NCI-H226 (cell line): ENCODE measurements at places on chromosomes 1 and 21.

DNA sequence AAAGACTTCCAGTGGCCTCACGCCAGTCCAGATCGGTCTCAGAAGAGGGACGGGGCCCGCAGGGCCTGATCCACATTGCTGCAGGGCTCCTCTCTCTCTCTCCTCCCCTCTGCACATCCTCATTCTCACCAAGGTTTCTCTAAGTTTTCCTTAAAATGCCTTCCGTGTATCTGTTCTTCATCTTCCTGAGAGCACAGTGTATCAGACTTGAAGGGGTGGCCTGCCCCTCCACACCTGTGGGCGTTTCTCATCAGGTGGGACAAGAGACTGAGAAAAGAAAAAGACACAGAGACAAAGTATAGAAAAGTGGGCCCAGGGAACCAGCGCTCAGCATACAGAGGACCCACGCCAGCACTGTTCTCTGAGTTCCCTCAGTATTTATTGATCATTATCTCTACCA, 66.4 kb downstream of the PRKAB2 start:
- no peak for DNase-seq

DNA sequence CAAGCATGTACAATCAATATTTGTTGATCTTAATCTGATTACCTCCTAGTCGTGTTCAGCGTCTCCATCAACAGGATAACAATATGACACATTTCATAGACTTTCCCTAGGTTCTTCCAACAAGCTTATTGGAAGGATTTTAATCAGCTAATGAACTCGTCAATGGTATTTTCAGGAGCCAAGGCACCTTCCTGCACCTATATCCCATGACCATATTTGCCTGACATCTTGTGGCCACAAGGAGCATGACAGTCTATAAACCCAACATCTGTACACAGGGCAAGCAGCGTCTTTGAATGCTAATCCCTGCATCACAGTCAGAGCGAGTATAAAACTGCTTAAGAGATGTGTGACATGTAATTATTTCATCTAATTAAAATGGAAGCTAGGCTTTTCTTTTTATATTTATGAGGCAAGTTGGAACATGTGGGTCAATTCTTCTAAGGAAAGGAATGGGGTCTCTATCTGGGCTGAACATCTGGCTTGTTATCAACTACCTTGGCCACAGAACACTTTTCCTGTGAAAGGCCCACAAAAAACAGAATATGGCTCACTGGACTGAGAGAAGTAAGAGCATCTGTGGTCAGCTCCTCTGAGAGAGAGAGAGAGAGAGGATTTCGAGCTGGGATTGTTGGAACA, 388.8 kb downstream of the NTNG1 start:
- DNase-seq: peak; percentile 12

GRCh38 chr1:233972951-233973635, 68.6 kb downstream of the SLC35F3 start:
- no peak for DNase-seq

DNA sequence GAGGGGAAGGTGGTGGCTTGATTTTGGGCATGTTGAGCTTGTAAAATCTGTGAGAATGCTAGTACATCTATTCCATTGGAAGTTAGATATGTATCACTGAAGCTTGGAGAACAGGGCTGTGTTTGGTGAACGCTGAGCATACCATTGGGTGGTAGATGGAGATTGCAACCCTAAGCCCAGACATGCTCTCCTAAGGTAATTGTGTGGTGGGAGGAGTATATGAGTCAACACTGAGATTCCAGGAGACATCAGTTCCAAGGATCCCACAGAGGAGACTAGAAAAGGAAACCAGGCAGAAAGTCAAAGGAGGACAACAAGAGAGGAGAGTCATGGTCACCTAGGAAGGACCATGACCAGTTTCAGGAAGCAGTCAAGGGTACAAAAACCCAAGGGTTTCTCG, 60.4 kb downstream of the KIF21B start:
- DNase-seq: peak; percentile 42

DNA sequence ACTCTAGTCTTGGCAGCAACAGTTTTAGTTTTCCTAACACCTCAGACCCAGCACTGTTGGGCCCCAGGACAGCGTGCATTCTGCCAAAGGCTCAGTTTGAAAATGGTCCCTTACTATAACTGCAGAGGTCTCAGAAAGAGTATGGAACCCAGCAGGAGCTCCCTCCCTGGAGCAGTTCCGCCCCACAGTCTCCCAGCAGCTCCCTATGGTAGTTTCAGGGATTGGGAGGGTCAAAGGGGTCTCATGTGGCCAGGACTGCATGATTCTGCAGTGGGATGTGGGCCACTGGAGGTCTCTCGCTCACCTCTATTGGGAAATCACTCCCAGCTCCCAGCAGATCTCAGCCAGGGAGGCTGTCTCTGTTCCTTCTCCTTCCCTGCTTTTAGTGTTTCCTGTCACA, 12.3 kb downstream of the LY9 start:
- DNase-seq: no peak

DNA sequence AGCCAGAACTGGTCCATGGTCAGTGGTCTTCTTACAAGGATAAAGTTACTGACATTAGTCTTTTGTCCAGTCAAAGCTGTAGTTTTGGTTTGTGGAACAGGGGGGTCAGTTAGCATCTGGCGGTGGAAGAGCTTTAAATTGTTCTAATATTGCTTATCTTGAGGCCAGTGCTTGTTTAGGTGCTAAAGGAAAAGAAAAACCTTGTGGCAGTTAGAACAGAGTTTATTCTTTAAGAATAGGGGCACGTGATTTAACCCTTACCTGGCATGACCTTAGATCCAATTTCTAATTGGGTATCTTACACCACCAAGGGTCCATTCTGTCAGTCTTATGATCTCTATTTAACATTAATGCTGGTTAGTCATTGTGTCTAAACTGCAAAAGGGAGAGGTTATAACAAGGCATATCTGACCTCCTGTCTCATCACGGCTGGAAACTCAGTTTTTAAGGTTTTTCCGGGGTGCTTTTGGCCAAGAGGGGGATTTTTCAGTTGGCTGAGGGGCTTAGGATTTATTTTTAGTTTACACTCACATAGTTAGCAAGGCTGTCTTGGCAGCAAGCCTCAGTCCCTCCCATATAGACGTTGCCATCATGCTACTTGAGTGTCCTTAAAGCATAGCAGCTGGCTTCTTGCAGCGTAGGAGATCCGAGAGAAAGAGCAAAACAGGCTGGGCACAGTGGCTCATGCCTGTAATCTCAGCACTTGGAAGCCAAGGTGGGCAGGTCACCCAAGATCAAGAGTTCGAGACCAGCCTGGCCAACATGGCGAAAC, 60.1 kb upstream of the FAM89A start:
- no peak for DNase-seq

DNA sequence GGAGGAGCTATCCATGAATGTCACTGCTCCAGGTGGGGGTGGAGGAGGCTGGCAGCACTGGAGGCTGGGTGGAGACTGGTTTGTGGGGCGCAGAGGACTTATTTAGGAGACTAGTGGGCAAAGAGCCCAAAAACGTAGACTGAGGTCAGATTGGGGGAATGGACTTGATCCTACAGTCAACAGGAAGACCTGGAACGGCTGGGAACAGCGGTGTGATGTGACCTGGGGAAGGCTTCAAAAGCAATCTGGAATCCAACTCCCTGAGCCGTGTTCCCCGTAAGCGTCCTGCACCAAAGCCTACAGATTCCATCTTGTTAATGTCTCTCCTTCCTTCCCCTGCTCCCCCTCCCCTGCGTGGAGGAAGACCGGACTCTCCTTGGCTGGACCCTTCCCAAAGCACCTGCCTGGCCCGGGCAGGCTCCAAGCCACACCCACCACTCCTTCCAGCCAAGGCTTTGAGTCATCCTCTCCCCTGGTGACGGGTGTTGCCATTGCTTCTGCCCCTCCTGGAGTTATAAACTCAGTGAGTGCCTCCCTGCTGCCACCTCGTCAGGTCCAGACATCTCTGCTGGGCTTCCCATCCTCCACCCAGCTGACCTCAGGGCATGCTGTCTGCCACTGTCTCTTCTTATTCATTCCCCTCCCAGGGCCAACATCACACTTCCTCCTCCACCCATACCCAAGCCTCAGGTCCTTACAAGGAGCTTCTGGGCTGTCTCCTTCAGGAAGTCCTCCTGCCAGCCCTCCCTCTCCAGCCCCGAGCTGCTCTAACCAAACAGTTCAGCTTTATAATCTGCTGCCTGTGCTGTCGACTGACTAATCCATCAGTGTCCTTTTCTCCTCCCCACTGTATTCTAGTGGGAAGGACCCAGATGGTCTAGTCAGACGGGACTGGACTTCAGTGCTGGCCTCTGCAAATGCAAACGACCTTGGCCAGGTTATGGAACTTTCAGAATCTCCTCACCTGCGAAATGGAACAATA, 1.6 kb upstream of the CLSTN1 start:
- DNase-seq: peak; percentile 87

DNA sequence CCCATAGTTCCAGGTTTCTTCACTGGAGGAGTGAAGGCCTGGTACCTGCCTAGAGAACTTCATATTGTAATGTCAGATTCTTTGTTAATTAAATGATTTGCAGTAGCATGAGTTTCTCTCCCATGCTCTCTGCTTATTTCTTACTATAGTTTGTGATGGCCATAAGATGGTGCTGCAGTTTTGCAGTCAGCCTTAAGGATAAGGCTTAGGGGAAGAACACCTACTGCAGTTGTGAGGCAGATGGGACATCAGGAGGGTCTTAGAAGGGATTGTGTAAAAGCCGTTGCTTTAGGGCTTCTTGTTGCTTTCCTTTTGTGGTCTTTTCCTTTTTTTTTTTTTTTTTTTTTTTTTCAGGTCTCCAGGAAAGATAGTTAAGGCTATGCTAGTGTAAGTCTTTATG, 61.8 kb downstream of the MACF1 start:
- no peak for DNase-seq

DNA sequence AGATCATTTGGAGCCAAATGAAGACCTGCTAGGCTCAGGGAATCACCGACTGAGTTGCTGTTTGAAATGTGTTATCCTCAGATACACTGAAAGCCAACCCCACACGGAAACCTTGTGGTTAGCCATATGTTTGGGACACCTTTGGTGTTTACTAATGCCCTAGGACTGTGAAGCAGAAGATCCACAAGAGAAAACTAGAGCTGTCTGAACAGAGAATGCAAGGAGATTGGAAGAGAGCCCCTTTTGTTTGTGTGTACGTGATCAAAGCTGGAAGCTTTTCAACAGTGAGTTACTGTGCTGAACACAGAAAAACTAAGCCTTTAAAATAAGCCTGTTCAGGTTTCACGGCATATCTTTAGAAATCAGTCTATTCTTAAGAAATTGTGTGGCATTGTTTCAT, 908.2 kb upstream of the ADGRL2 start:
- no peak for DNase-seq

DNA sequence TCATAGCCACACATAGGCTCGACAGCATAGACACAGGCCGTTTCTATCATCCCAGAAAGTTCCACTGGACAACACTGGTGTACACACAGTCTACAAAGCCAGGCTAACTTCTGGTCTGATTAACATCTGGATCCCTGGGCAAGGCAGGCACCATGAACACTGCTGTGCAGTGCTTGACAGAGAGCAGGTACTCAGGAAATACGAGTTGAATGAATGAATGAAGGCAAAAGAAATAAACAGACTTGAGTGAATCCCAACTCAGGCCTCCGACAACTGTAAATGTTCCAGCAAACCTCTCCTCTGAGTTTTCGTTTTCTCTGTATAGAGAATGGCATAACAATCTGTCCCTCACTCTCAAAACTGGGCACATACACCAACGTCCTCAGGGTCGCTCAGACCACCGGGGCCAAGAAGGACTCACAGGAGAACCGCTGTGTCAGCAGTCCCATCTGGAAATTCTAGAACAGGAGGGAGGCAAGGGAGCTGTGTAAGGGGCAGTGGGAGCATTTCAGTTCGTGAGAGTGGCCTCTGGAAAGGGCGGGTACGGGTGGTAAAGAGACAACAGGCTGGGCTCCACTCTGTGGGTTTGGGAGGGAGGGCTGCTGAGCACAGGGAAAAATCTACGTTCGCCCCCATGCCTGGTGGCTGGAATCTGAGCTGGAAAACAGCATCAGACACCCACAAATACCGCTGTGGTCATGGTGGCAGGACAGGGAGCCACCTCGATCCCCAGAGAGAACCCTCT, 15.1 kb upstream of the ECE1 start:
- no peak for DNase-seq

DNA sequence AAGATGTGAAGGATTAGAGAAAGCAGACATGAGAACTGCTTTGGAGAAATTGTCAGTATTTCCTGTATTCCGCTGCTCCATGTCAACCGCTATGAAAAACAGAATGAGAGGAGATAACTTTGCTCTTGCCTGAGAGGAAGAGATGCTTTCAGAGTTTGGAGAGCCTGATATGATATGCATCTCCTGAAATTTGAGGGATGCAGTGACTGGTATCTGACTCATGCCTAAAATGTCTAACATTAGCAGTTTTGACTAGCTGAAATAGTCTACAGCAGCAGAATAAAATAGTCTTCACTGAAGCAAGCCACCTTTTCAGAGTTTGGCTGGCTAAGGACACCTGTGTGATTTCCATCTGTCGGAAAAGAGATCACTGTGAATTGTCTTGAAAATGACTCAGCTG, 165.8 kb upstream of the LRRC7 start:
- peak; percentile 58 for DNase-seq

- no peak for DNase-seq
Measured at GRCh38 chr1:222104694-222105392, 363.0 kb upstream of the DUSP10 start.
